ENCODE measurements at places on chromosomes 2 and 18. TPM values are rescaled to one million over a fixed set of nuclear protein-coding genes. Genes with fewer than 3 reads are reported as not detected.

- DNase-seq: no peak
These were observed 29.4 kb upstream of the NCOA1 start for GRCh38 chr2:24461685-24462084.

GRCh38 chr2:74764429-74765272 lies 69.3 kb upstream of the HK2 start:
- no peak for DNase-seq

GRCh38 chr2:30655660-30656059 lies 151.6 kb downstream of the CAPN13 start:
- no peak for DNase-seq

DNA sequence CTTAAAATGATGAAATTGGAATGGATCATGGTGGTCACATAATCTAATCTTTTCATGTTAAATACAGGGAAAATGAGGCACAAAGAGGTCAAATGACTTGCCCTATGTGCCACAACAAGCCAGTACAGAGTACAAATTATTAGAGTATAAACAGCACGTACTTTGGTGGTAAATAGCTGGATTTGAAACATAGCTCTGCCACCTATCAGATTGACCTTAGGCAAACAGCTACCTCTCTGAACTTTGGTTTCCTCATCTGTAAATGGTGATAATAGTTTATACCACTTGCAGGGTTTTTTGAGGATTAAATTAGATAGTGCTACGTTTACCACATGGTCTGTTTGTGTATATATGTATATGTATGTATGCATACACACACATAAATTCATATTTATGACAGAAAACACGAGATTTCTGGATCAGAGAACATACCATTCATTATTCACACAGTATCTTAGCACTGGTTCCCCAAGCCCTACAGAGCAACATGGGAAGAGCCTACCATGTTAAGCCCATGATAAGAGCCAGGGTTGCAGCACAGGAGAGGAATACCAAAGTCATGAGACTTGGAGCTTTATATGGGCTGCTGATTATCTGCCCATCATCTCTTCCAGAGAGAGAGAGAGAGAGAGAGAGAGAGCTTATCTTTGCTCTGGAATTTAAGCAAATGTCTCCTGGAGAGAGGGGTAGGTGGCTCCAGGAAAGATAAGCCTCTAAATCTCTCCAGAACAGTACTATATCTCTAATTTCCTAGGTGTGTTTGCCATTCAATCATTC lies 73.5 kb downstream of the MDH1 start:
- DNase-seq: no peak

GRCh38 chr18:54387631-54388030 lies 29.9 kb downstream of the C18orf54 start:
- DNase-seq: no peak

DNA sequence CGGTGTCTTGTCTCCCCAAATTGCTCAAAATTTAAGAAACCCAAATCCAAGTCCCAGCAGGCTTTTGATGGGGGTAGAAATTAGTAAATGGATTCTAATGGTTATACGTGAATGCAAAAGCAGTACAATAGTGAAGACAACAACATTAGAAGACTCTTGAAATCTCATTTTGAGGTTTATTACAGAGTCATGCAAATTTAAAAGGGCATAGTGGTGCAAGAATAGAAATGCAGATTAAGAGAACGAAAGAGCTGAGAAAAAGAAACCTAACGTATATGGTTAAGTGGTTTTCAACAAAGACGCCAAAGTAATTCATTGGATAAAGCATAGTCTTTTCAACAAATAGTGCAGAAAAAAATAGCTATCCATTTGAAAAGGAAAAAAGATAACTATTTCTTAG lies 33.2 kb upstream of the CXXC1 start:
- no peak for DNase-seq

GRCh38 chr2:9570182-9571060 lies 14.8 kb upstream of the ADAM17 start:
- DNase-seq: no peak

- DNase-seq: no peak
These were observed 129.8 kb downstream of the HNMT start for GRCh38 chr2:138094031-138094430.

GRCh38 chr2:147294825-147295392 lies 549.9 kb upstream of the ACVR2A start:
- DNase-seq: no peak

DNA sequence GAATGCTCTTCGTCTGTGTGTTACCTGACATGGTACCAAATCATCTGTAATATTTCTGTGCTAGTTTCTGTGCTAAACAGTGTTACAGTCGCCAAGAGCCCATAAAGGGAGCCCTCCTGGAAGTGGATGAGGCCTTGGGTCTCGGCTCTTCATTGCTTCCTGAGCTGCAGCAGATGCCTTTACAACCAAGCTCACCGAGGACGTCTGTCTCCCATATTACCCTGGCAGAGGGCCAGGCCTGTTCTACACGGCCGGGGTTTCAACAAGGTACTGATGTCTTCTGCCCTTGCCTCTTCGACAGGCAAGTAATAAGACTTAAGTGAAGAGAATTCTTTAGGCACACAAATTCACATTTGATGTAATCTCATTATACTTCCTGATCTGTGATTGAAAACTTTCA lies 16.8 kb downstream of the RPL31 start:
- DNase-seq: no peak

GRCh38 chr18:62037012-62037742 lies 144.4 kb upstream of the RNF152 start:
- DNase-seq: no peak

- DNase-seq: no peak
These were observed 17.0 kb downstream of the HNRNPA3 start for GRCh38 chr2:177229442-177230242.

DNA sequence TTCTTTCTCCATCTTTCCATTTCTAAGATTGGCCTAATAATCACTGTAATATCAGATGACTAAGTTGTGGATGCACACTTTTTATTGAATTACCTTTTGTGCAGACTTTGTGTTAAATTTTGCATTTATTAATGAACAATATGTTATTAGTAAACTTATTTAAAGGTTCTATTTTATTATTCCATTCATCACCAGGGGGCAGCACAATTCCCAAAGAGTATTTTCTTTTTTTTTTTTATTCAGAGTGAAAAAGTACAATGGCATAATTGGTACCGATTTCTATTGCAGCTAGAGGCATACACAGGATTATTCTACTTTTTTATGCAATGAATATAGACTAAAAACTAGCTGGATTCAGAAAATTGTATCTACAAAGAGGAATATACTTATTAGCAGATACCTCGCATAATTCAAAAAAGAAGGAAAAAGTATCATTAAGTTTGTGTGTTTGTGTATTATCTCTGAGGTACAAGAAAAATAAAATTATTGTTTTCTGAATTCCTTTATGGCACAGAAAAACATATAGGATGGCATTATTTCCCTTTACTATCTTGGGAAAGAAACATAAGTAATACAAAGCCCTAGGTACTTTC lies 390.6 kb downstream of the ERBB4 start:
- peak; percentile 28 for DNase-seq

DNA sequence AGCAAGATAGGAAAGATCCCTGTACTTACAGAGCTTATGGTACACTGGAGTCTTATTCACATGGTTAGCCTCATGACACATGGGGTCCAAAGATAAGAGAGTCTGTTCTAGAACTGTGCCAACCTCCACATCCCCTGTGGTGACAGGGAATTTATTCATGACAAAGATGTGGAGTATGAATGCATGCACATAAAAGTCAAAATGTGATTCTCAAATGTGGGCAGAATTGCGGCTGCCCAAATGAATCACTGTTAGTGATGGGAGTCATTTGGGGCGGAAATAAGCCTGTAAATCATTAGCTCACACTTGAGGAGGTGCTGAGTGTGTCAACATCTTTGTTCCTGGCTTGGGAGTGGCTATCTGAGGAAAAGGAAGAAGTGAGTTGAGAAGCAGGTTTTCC lies 560.6 kb downstream of the SLC4A3 start:
- DNase-seq: peak; percentile 19

DNA sequence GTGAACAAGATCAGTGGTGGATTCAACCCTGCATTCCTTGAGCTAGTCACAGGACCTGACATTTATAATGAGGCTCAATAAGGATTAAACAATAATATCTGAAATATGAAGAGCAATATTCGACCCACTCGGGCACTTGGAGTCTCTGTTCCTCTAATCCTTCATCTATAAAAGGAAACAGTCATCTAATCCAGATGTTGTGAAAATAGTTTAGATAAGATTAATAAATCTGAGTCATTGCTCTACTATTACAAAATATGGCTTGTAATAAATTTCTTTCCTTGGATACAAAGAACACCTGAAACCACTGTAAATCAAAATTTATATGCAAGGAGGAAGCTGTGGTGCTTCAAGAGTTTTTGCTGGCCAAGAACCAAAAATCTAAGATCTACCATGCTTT lies 846.9 kb upstream of the ACVR2A start:
- no peak for DNase-seq

- DNase-seq: no peak
These were observed 1267.1 kb downstream of the LRP1B start for GRCh38 chr2:140863713-140864112.

DNA sequence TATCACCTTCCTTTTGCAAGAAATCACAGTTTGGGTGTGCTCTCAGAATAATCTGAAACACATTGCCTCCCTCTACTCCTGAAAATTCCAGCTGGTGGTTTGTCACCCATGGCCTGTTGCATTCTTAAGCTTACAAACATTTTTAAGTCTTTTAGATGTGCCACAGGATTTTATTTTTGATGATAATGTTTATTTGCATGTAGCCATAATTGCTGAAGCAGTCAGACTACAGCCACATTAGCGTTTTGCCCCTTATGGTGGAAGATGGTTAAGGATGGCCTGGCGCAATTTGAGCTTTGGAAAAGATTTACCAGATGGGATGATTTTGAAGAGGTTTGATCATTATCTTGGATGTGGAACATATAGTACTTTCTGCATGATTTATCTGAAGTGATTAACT lies 439.5 kb downstream of the MEIS1 start:
- DNase-seq: no peak

- no peak for DNase-seq
These were observed 67.6 kb downstream of the LAMA3 start for GRCh38 chr18:23756590-23757436.

DNA sequence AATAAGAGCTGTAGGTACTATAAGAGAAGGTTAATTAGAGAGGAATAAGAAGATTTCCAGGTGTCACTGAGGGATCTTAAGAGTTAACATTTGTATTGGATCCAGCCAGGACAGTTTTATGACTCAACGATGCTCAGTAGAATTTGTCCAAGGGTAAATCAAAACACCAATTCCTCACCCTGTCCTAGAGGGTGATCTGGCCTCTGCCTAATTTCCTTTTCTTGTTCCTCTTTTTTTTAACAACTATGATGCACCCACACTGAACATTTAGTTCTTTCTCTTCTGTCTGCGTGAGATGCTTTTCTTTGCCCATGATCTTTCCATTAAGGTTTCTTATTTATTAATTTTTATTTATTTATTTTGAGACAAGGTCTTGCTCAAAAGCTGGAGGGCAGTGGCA lies 92.0 kb downstream of the PMS1 start:
- DNase-seq: no peak

- DNase-seq: peak; percentile 77
These were observed 9.2 kb downstream of the PTMA start for GRCh38 chr2:231717281-231718171.

DNA sequence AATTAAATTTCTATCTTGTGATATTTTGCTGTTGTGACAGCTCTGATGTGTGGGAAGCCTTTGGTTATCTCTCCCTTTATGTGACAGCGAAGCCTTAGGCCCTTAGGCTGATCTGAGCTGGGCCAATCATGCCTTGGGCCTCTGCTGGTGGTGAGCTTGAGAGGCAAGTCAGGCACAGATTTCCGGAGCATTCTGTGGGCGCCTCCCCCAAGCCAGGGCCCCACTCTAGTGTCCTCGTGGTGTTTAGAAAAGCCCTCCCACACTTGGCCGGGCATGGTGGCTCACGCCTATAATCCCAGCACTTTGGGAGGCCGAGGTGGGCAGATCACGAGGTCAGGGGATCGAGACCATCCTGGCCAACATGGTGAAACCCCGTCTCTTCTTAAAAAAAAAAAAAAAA lies 239.8 kb downstream of the SH3RF3 start:
- DNase-seq: peak; percentile 9

DNA sequence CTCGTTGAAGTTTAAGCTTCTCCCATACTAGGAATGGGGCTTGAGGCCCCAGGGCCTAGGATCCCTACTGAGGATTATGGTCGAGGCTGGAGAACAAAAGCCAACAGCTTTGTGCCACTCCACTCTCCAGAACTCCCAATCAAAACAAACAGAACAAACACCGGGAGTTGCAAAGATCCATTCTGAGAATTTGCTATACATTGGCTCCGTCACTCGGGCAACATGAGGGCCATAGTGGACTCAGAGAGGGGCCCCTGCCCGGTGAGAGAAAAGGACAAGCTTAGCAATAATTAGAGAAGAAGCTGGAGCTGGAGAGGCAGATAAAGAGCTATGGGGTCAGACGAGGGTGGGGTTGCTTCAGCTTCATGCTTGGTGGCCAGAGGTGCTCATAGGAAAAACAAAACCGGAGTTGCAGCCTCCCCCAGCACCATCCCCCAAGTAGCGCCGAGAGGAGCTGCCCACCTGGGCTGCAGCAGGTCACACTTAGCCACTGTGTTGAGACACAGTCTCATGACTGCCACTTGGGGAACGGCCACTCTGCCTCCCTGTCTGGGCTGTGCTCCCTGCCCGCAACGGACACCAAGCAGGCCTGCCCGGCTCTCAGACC lies 142.3 kb upstream of the HAAO start:
- DNase-seq: peak; percentile 45

DNA sequence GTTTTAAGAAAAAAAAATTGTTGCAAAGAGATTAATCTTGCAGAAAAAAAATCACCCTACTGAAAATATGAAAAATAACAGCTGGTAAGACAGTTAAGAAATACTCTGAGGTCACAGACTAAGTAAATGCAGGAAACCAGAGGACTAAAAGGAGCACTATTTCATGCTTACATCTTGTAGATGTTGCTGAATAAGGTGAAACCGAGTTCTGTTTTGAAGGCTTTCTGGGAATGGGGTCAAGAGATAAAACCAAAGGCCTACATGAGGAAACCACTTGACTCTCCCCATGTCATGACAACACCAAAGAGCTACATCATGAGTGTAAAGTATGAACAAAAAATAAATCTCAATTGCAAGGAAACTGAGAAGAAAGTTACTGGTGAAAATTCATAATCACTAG lies 197.6 kb downstream of the LRP1B start:
- no peak for DNase-seq

GRCh38 chr2:112841295-112842044 lies 4.9 kb upstream of the IL1B start:
- no peak for DNase-seq

- no peak for DNase-seq
These were observed 224.8 kb upstream of the FN1 start for GRCh38 chr2:215660687-215661086.

- DNase-seq: no peak
These were observed 113.6 kb downstream of the RNF144A start for GRCh38 chr2:7030810-7031209.

The OXER1 gene
- total RNA-seq: 2.5 TPM

The TNFRSF11A gene
- total RNA-seq: 5.4 TPM

The GALR1 gene
- 0.06 TPM for total RNA-seq

The FBXO48 gene
- 1.3 TPM for total RNA-seq

The NGEF gene
- total RNA-seq: 4.8 TPM

The SLC40A1 gene
- total RNA-seq: 78.4 TPM

The CHAC2 gene
- 1.6 TPM for total RNA-seq

The SPDYA gene
- total RNA-seq: 1.6 TPM

The EMILIN1 gene
- total RNA-seq: 75.2 TPM

The RNF144A gene
- total RNA-seq: 12.3 TPM

The STARD7 gene
- total RNA-seq: 112 TPM

The HOXD12 gene
- not detected for total RNA-seq

The RFTN2 gene
- 4.0 TPM for total RNA-seq

The SERPINB12 gene
- not detected for total RNA-seq

Measured in kidney (tissue), 22 donors.